AG04449 (cell line): ENCODE measurements at places on chromosomes 1 and 21.

- DNase-seq = no peak
Measured at GRCh38 chr1:209157546-209158249, 425.8 kb upstream of the CAMK1G start.

DNA sequence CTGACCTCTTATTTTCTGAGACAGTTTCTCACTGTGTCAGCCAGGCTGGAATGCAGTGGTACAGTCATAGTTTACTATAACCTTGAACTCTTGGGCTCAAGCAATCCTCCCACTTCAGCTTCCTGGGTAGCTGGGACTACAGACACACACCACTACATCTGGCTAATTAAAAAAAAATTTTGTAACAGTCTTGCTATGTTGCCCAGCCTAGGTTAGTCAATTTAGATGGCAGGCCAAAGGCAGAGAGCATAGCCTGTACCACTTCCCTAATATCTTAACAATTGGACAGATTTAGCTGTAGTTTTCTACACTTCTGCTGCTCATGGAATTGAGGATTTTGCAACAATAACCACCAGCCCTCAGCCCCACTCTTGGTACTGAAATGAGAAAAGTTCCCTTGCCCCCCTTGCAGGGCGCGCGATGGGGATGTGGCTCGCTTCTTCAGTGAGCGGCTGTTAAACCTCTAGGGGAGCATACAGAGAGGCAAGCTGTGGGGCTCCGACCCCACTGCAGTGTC, 34.9 kb upstream of the PTGFRN start:
- DNase-seq = no peak

- peak; percentile 72 for DNase-seq
Measured at GRCh38 chr1:226778657-226779058, 39.6 kb upstream of the ITPKB start.

DNA sequence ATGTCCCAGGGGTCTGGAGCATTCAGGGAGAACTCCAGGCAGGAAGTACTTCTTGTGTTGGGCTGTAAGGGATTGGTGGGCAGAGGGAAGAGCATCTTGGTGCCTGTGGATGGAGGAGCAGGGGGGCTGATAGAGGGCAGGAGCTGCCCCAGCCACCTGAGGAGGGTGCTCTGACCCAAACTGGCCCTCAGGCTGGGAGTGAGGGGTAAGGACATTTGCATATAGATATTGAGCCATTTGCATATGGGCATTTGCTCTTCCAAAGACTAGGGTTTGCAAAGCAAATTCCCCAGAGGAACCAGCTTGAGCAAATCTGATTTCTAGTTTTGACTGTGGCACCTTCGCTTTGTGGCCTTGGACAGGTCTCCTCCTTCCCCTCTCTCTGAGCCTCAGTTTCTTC, 18.2 kb downstream of the ZNF362 start:
- no peak for DNase-seq

GRCh38 chr1:197688233-197688632, 87.0 kb downstream of the DENND1B start:
- no peak for DNase-seq

DNA sequence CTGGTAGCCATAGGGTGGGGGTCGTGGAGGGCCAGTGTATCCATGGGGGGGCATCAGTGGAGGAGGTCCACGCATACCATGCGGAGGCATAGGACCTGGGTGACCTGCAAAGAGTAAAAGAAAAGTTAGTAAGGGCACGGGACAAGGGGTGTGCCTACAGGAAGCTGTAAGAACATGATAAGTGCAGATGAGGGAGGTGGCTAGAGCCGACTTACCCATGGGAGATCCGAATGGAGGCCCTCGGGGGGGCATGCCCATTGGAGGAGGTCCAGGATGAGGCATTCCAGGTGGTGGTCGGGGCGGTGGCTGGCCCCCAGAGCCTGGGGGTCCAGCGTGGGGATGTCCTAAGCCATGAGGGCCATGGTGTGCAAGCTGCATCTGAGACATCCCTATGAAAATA, 4.0 kb downstream of the SF3B4 start:
- DNase-seq = no peak

GRCh38 chr21:46517361-46517760, 58.7 kb downstream of the DIP2A start:
- no peak for DNase-seq

DNA sequence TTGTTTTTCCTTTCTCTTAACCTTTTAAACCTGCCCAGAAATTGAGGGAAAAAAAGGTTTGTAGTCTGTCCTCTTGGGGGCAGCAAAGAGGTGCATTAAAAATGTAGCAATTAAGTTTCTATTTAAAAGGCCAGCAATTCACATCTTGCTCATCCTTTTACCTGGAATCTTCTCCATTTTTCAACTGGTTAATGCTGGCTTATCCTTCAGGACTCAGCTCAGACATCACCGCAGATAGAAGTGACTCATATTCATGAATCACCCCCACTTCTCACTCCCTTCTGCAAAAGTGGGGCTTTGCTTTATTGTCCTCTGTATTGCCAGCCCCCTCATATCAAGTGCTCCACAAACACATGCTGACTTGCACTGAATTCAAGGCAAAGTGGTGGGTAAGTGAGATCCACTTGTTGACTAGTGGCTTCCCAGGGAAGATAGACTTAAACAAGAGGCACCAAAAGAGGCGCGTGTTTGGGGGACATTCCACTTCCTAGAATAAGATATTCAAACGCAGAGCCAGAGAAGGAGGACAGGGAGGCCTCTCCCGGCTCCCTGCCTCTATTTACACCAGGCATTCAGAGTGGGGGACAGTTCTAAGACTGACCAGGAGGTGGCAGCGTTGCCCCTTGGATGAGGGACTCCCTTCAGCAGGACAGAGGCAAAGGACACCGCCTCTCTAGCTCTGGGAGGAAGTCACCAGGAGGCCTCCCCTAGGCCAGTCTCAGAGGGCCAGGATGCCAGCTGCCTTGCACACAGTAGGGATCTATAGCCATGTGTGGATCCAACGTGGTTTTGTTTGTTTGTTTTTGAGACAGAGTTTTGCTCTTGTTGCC, 23.2 kb upstream of the ZNF648 start:
- DNase-seq = no peak

DNA sequence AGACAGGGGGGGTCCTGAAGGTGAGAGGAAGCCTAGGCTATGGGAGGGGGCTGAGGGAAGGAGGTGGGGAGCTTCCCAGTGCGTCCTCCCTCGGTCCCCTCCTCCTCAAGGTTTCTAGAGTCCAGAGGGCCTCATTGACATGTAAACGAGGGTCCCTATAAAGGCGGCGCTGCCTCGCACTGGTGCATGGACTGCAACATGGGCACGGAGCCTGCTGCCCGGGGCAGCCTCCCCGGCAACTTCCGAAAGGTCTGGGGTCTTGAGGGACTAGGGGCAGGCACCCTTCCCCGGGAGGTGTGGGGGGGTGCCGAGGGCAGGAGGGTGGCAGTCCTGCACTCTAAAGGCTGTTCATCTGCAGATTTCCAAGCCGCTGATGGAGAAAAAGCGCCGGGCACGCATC, at the start of gene HES3:
TSS of gene HES3 (plus strand) at position 187 of the 400 bp plus-strand sequence. CDS start at position 374, 187 bp downstream.
- no peak for DNase-seq

DNA sequence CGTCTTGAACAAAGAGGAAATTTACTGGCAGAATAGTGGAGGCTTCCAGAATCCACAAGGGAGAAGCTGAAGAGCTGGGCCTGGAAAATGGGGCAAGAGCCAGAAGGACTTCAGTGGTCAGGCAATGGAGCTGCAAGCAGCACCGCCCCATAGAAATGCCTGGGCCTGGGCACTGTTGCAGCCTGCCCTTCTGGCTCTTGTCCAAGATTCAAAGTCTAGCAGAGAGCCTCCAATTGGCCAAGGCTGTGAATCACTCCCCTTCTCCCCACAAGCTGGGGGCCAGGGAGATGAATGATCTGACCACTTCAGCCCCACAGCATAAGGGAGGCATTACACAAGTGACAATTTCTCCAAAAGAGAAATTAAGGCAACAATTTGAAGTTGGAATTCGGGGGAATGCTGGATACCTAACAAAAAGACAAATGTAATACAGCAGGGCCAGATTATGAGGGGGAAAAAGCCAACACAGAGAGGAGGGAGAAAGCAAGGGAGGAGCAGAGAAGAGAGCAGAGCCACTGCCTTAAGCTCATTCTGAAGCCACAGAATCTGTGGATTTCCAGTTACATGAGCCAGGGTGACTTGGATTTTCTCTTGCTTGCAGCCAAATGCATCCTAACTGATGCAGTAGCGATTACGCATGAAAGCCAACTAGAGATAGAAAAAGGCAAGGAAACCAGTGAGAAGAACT, 80.3 kb downstream of the LRIG2 start:
- no peak for DNase-seq

GRCh38 chr1:160855181-160855981, 7.3 kb downstream of the CD244 start:
- DNase-seq = no peak

GRCh38 chr1:184506481-184506880, 119.7 kb downstream of the C1orf21 start:
- DNase-seq = no peak

GRCh38 chr21:39867198-39867650, at the start of gene PCP4:
PCP4 (plus strand) TSS chr21:39867438; CDS start chr21:39867502, 64 bp downstream.
- no peak for DNase-seq

- DNase-seq = no peak
Measured at GRCh38 chr1:119884711-119885110, 11.6 kb downstream of the ADAM30 start.

GRCh38 chr1:243793298-243793697, 56.7 kb downstream of the AKT3 start:
- DNase-seq = no peak

- DNase-seq = peak; percentile 31
Measured at GRCh38 chr1:219066631-219067349, 106.9 kb upstream of the LYPLAL1 start.

- no peak for DNase-seq
Measured at GRCh38 chr1:172914501-172915144, 136.1 kb downstream of the TNFSF18 start.

- no peak for DNase-seq
Measured at GRCh38 chr1:1267488-1268283, 6.0 kb downstream of the UBE2J2 start.

- no peak for DNase-seq
Measured at GRCh38 chr1:7784492-7785071, 491 bp downstream of the PER3 start.

DNA sequence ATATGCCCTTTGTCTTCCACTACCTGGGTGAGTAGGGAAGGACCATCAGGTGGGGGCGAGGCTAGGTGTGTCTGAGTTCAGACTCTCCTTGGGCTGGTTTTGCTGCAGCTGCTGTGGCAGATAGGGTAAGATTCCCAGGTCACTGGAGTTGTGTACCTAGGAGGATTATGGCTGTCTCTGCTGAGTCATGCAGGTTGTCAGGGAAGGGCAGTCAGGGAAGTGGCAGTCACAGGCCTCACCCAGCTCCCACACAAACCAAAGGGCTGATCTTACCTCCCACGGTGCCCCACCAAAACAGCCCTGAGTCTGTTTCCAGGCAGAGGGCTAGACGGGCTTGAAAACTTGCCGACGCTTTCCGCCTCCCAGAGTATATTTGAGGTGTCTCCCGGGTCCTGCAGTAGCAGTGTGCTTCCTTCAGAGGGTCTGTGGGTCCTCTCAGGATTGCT, 201.6 kb upstream of the PLXNA2 start:
- no peak for DNase-seq

DNA sequence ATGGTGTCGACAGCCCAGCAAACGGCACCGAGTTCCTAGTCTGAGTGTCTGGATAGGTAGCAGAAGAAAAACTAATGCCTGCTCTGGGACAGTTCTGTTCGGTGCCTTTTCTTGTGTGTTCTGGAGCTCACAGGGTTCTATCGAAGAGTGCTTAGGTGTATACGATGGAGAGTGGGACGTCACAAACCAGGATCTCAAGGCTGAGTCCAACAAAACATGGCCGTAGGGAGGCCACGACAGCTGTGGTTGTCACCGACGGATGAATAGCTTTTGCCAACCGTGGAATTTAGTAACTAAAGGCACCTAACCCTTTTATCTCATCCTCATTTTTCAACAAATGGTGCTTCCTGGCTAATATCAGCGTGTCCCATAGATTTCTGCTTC, 635 bp upstream of the SYNJ1 start:
- DNase-seq = no peak

DNA sequence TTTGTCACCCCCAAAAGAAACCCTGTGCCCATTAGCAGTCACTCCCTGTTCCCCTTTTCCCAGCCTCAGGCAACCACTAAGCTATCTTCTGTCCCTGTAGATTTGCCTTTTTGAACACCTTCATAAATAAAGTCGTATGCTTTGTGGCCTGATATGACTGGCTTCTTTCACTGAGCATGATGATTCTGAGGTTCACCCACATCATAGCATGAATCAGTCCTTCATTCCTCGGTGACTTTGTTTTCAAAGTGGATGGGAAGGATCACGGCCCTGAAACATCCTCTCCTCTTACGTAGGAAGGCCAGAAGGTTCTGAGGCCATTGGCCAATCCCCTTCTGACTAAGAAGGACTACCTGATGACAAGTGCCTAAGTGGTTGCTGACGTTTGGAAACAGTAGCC, 39.1 kb downstream of the NIPAL3 start:
- DNase-seq = no peak

DNA sequence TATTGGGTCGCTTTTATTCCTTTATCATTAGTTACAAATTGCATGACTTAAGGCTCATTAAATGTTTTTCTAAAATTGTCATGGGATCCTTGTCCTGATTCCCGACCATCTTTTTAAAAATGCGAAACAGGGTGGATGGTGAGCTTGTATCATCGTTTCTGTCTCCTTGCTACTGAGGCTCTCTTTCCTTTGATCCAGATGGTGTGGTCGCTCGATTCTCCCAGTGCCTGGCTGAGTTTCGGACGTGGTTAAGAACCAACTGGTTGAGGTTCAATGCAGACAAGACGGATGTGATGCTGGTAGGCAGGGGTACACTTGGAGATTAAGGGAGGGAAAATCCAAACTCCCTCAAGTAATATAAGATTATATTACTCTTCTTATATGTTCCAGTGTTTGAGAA, 1.2 kb downstream of the MIER1 start:
- DNase-seq = no peak

GRCh38 chr1:100730130-100730529, 10.6 kb downstream of the VCAM1 start:
- no peak for DNase-seq

GRCh38 chr1:24897263-24898151, 32.6 kb downstream of the RUNX3 start:
- DNase-seq = no peak

DNA sequence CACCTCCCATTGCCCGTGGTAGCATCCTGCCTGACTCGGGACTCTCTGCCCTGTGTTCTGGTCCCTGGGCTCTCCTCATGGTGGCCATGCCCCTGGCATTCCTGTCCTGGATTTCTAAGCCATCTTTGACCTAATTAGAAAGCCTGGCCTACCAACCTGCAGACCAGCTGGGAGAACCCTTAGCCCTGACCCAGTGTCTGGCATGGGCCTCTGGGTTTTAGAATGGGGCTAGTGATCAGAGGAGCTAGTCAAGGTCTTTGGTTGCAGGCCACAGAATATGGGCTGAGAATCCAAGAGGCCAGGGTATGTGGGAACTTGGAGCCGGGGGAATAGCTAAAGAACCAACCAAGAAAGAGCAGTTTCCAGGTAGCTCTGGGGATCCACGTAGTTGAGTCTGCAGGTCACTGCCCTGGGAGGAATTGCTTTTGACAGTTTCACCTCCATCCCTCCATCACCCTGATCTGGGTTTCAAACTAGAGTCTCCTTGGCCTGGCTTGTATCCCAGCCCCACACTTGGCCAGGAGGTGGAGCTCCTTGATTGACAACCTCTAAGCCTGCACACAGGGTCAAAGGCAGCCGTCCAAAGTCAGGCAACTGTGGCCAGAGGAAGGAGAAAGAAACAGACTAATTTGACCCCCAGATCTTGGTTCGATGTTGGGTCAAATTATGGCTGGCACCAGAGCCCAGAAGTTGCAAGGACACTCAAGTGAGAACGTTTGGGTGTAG, 54.7 kb upstream of the ABCG1 start:
- DNase-seq = no peak

GRCh38 chr1:62209931-62210595, 15.4 kb downstream of the L1TD1 start:
- DNase-seq = no peak
